AG09319 (cell line): ENCODE measurements at places on chromosomes 4 and X.

GRCh38 chr4:39631700-39632079 is 7.0 kb downstream of the SMIM14 start:
- DNase-seq, result no peak

- no peak for DNase-seq
These were observed 121.8 kb upstream of the FAM241A start for GRCh38 chr4:112023402-112023950.

DNA sequence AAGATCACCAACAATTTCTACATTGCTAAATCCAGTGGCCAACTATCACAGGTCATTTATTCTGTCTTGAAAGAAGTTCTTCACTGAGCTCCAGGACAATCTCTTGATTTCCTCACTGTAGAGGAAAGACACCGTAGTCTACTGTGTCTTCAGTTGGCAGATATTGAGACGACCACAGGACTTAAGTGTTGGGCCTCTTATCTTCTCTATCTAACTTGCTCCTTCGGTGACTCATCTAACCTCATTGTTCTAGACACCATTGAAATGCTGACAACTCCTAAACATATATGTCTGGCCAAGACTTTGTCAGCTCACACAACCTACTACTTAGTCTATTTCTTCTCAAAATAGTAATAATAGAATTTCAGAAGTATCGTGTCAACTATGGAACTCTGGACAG is 425.8 kb downstream of the ARAP2 start:
- DNase-seq, result no peak

GRCh38 chrX:81367291-81367690 is 165.4 kb downstream of the SH3BGRL start:
- no peak for DNase-seq

DNA sequence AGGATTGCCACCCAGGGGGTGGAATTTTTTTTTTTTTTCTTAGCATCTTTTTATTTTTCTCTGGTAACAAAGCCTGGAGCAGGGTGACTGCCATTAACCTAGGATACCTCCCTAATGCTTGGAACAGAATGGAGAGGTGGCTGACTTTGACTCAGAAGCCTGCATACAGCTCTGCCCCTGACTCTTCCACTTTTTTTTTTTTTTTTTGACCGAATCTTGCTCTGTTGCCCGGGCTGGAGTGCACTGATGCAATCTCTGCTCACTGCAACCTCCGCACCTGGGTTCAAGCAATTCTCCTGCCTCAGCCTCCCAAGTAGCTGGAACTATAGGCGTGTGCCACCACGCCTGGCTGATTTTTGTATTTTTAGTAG is 341 bp upstream of the SLC2A9 start:
- DNase-seq, result no peak

- DNase-seq, result no peak
These were observed 22.3 kb upstream of the SORCS2 start for GRCh38 chr4:7170012-7170411.

DNA sequence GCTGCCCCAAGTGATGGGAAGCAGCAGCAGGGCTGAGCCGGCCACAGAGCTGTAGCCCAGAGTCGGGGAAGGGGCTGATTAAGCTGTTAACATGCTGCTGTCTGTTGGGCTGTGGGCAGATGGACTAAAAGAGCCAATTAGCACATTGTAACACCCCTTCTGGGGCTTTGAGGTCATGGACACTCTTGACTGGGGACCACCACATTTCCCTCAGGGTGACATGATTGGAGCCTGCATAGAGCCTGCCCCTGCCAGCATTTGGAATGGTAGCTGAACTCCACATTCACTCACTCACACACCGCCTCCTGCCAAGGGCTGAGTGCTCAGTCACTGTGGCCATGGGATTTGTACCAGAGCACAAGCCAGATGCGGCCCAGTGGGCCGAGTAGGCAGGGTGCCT is 646.9 kb downstream of the FAT4 start:
- DNase-seq, result no peak

- DNase-seq, result no peak
These were observed 283.7 kb upstream of the GATB start for GRCh38 chr4:152044331-152045036.

DNA sequence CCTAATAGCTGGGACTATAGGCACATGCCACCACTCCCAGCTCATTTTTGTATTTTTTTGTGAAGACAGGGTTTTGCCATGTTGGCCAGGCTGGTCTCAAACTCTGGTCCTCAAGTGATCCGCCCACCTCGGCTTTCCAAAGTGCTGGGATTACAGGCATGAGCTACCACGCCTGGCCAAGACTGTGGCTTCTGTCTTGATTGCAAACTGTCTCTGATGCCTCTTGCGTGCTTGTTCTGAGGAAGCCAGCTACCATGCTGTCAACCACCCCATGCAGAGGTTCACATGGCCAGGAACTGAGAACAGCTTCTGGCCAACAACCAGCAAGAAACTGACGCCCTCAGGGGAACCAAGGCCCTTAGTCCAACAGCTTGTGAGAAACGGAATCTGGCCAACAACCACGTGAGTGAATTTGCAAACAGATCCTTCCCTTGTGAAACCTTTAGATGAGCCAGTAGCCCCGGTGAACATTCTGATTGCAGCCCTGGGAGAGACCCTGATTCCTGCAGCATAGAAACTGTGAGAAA is 71.2 kb downstream of the SUPT20HL2 start:
- DNase-seq, result peak; percentile 97

DNA sequence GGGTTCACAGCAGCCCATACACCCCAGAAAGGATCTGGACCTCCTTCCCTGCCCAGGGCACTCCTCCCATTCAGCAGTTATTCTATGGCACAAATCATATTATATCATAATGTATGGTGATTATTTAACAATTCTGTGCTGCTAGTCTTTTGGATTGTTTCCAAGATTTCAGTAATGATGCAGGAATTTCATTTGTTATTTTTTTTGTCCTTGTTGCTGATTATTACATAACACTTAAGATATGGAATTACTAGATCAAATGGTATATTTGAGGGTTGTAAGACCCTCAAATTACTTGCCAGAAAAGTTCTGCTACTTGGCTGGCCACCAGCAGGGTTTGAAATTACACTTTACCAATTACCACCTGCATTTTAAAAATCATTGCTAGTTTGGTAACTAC is 36.4 kb downstream of the QDPR start:
- DNase-seq, result no peak

GRCh38 chrX:67044029-67044653 is 405.3 kb upstream of the EDA2R start:
- DNase-seq, result no peak

DNA sequence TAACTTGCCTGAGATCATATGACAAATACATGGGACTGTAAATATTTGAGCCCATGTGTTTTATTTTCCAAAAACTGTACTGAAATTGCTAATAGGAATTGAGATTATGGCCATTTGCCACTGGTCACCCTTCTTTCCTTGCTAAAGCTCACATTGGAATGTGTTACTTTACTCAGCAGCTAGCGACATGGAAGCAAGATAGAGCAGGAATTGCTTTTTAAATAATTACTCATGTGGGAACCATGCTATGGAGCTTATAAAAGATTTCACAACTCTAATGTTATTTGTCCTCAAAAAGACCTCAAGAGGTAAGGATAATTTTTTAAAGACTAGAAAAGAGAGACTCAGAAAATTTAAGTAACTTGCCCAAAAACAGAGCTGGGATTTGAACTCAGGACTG is 48.8 kb upstream of the AFAP1 start:
- no peak for DNase-seq

- peak; percentile 79 for DNase-seq
These were observed 175.7 kb upstream of the MXRA5 start for GRCh38 chrX:3522101-3522650.

GRCh38 chr4:17662694-17663093 is 48.3 kb downstream of the MED28 start:
- no peak for DNase-seq

DNA sequence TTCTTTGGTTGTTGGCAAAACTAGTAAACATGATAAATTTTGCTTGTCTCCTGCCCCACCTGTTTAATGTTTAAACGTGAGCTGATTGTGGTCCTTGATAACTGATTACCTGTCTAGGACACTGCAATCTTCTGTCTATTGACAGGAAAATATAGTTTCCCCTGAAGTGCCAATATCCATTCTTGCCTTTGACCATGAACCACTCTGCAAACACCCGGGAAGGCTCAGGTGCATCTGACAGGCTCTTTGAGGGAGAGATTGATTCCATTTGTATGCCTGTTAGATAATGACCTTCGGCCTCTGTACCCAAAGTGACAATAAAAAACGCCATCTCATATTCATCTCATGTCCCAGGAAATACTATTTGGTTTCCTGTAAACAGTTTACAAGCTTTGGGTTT is 453.0 kb downstream of the CENPC start:
- no peak for DNase-seq

- DNase-seq, result no peak
These were observed 255.9 kb downstream of the SPRY1 start for GRCh38 chr4:123652476-123652875.

GRCh38 chr4:82551734-82552133 is 10.1 kb downstream of the TMEM150C start:
- DNase-seq, result no peak

DNA sequence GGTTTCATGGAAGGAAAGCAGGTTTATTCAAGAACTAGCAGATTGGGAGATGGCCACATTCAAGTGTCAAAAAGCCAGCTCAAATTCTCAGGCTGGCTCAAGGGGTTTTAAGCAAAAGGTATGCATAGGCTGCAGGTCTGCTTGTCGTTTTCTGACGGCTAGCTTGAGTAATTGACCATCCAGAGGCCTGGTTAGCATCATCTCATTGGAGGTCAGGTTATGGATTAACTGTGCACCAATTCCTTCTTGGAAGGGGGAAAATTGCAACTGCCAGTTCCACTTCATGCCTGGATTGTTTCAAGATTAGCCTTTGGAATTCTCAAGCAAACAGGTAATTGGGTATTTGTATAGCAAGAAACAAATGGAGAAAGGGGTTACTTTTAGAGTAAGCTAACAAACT is 62.1 kb downstream of the FUNDC1 start:
- DNase-seq, result no peak

GRCh38 chr4:93841803-93842345 is 13.3 kb downstream of the ATOH1 start:
- DNase-seq, result no peak

GRCh38 chrX:107672955-107673378 is 44.7 kb downstream of the PRPS1 start:
- DNase-seq, result no peak

DNA sequence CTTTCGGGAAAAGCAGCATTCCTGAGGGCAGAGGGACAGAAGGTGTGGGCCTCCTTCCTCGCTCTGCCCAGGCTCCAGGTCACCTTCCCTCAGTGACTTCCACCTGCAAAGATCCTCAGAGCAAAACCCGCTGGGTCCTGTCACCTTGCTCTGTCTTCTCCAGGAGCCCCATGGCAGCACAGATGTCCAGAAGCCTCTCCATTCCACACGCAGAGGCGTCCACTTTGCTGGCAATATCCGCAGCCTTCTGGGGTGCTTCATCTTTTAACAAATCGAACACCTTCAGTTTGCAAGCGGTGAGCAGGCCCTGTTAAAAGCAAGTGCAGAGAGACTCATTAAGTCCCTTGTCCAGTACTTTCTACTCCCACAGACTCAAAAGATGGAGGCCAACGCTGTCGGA is 27.3 kb downstream of the ASMTL start:
- no peak for DNase-seq

- no peak for DNase-seq
These were observed 127.1 kb downstream of the SH3KBP1 start for GRCh38 chrX:19760345-19760744.

DNA sequence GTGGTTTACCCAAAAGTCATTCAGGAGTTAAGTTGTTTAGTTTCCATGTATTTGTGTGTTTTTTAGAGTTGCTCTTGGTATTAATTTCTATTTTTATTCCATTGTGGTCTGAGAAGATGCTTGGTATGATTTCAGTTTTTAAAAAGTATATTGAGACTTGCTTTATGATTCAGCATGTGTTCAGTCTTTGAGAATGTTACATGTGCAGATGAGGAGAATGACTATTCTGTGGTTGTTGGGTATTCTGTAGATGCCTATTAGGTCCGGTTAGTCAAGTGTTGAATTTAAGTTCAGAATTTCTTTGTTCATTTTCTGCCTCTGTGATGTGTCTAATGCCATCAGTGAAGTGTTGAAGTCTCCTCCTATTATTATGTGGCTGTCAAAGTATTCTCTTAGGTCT is 249.4 kb downstream of the ARHGAP10 start:
- no peak for DNase-seq

- DNase-seq, result no peak
These were observed 166.5 kb downstream of the MAML3 start for GRCh38 chr4:139987502-139987850.

DNA sequence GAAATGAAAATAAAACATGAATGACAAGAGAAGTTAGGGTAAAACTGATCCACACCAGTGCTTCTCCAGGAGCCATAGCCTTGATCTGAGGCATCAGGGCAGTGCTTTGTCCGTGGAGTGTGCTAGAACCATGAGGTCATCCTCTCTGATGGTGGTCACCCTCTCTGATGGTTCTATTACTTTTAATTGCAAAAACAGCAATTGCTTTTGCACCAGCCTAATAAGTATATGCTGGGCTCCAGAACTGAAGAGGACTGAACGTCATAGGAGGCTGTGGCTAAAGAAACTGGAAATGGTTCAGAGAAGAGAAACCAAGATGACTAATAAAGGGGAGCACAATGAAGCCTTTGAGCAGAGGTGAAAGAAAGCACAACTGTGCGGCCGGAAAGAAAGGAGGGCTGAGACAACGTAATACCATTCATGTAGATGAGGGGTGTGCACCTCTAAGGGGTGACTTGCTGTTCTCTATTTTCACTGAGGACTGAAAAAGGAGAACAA is 17.0 kb upstream of the TMEM154 start:
- DNase-seq, result no peak

DNA sequence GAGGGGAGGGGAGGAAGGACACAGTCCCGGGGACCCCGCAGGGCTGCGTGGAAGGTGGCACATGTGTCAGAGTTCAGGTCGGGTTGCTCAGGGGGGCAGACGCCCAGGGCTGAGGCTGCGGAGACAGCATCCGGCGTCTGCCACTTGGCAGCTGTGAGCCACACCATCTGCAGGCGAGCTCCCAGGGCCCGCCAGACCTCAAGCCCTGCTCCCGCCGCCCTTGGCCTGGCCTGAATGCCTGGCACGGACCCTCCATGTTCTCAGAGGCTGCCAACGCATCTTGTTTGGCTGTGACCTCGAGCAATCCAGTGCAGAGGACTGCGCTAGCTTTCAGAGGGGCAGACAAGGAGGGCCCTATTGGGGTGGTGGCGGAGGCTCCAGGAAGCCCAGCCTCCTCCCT is 5.1 kb downstream of the BGN start:
- no peak for DNase-seq

DNA sequence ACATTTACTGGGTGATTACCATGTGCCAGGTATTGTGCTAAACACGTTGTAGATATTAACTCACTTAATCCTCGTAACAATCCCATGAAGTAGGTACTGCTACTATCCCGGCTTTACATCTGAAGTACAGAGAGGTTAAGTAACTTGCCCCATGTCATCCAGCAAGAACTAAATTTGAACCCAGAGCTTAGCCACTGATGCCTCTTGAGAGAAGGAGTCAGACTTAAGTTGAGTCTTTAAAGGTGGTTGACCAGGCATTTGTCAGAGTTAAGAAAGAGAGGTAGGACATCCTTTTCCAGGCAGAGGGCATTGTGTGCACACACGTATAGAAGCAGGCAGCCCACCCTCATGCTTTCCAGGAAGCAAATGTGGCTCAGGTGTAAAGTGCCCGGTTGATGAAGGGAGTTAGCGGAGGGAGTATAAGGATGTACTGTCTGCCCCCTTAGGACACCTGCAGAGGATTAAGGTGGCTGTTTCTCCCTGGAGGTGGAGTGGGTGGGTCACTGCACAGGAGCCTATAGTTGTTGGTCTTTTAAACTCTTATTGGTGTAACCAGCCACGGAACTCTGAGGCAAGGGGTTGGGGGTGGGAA is 335 bp upstream of the CD38 start:
- DNase-seq, result no peak
